CD4-positive, alpha-beta T cell treated with Interleukin-15 for 1 hour (primary cell): ENCODE measurements at places on chromosomes 6 and 20.

GRCh38 chr20:63223121-63223825 lies 7.3 kb upstream of the YTHDF1 start:
- peak; percentile 30 for DNase-seq

GRCh38 chr6:43070028-43070632 lies 6.0 kb upstream of the PTK7 start:
- no peak for DNase-seq

- DNase-seq: peak; percentile 85
Observed at GRCh38 chr6:156776840-156777576, at the start of gene ARID1B. Gene ARID1B, plus strand, starts transcription at chr6:156777378. Its CDS starts 303 bp downstream, at chr6:156777681.

GRCh38 chr6:132392270-132392646 lies 9.0 kb downstream of the MOXD1 start:
- no peak for DNase-seq

DNA sequence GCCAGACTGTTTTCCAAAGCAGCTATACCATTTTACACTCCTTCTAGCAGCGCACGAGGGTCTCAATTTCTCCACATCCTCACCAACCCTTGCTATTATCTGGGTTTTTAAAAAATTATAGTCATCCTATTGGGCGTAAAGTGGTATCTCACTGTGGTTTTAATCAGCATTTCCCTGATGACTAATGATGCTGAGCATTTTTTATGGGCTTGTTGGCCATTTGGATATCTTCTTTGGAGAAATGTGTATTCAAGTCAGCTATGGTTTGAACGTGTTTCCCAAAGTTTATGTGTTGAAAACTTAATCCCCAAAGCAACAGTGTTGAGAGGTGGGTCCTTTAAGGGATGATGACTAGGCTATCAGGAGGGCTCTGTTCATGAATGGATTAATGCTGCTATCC lies 6.7 kb downstream of the MCUR1 start:
- no peak for DNase-seq

DNA sequence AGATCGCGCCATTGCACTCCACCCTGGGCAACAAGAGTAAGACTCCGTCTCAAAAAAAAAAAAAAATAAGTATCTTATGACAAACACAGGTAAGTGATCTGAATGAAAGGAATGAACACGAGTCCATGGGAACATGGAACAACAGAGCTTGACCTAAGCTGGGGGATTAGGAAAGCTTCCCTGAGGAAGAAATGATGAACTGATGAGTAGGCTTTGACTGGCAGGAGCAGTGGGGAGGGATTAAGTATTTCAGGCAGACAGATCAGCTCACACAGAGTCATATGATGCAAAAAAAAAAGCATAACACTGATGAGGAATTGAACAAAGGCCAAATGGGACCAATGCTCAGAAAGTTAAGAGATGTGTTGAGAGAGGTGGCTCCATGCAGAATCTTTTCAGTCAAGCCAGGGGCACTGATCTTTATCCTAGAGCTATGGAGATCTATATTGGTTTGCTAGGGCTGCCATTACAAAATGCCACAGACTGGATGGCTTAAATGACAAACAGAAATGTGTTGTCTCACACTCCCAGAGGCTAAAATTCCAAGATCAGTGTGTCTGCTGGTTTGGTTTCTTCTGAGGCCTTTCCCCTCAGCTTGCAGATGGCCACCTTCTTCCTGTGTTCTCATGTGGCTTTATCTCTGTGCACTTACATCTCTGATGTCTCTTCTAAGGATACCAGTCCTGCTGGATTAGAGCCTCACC lies 85.6 kb downstream of the ANKRD6 start:
- no peak for DNase-seq
